ENCODE measurements at places on chromosomes 4 and X. TPM values are rescaled to one million over a fixed set of nuclear protein-coding genes. Genes with fewer than 3 reads are reported as not detected.

DNA sequence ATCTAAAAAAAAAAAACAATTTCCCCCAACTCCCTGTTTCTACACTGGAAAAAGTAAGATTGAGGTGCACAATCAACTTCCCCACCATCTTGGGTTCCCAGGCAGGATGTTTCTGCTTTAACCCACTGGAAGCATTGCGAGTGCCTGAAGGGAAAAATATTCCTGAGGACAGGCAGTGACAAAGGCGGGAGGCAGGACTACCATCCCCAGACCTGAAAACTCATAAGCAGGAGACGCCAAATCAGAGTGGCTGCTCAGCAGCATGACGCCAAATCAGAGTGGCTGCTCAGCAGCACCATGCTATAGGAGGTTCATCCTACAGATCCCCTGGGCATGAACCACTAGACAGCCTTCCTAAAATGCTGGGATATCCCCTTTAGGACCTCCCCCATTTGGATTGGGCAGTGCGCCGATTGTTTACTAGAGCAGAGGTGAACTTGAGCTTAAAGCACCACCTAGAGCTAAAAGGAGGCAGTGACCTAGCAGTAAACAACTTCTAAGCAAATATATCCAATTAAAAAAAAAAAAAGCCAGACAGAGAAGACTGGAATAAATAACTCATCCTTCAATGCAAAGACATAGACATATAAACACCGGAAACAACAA lies 35.0 kb upstream of the GK start:
- no peak overlapping the region for H3K4me3 ChIP-seq
- no peaks in the 10 kb centered on the region for H3K27me3 ChIP-seq
- H3K36me3 ChIP-seq = no peaks in the 10 kb centered on the region
- no peaks in the 10 kb centered on the region for H3K4me1 ChIP-seq
- no peak overlapping the region for H3K27ac ChIP-seq

The FRG1 gene
- 127 TPM for total RNA-seq

The SRPX gene
- 4.8 TPM for total RNA-seq

The COX7B2 gene
- total RNA-seq = not detected

DNA sequence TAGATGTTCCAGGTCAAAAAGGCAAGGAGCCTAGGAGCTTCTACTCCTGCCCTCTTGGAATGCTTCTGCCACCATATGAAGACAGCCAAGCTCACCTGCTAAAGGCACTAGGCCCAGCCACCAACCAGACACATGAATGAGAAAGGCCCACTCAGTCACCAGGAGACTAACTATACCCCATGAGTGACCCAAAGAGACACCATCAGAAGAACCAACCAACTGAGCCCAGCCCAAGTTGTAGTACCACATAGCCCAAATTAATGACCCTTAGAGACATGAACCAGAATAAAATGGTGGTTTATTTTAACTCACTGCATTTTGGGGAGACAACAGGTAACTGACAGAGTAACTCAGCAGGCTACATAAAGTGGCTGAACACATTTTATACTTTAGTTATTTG lies 22.9 kb upstream of the CXCL3 start:
- H3K4me3 ChIP-seq = no peak overlapping the region
- DNase-seq = no peak
- no peak overlapping the region for H3K27ac ChIP-seq
- no peaks in the 10 kb centered on the region for H3K4me1 ChIP-seq
- no peaks in the 10 kb centered on the region for H3K36me3 ChIP-seq

- H3K27me3 ChIP-seq = no peaks in the 10 kb centered on the region
- no peak overlapping the region for H3K27ac ChIP-seq
- no peak overlapping the region for H3K4me3 ChIP-seq
- peaks cover 4% of the 10 kb centered on the region for H3K4me1 ChIP-seq
These were observed 52.2 kb upstream of the C1QTNF7 start for GRCh38 chr4:15375667-15376066.

- no peak overlapping the region for H3K4me3 ChIP-seq
- no peaks in the 10 kb centered on the region for H3K36me3 ChIP-seq
- H3K4me1 ChIP-seq = no peaks in the 10 kb centered on the region
- H3K27ac ChIP-seq = no peak overlapping the region
- no peak for DNase-seq
These were observed 10.2 kb upstream of the MAGEB10 start for GRCh38 chrX:27797575-27797974.

GRCh38 chrX:82676386-82676785 lies 831.7 kb upstream of the POU3F4 start:
- H3K27me3 ChIP-seq = no peaks in the 10 kb centered on the region
- H3K4me1 ChIP-seq = no peaks in the 10 kb centered on the region
- H3K36me3 ChIP-seq = no peaks in the 10 kb centered on the region
- no peak overlapping the region for H3K4me3 ChIP-seq
- no peak for DNase-seq

- H3K4me3 ChIP-seq = no peak overlapping the region
- no peaks in the 10 kb centered on the region for H3K36me3 ChIP-seq
- no peak overlapping the region for H3K27ac ChIP-seq
These were observed 16.4 kb downstream of the FHL1 start for GRCh38 chrX:136163689-136164088.

The NUP62CL gene
- 9.8 TPM for total RNA-seq

DNA sequence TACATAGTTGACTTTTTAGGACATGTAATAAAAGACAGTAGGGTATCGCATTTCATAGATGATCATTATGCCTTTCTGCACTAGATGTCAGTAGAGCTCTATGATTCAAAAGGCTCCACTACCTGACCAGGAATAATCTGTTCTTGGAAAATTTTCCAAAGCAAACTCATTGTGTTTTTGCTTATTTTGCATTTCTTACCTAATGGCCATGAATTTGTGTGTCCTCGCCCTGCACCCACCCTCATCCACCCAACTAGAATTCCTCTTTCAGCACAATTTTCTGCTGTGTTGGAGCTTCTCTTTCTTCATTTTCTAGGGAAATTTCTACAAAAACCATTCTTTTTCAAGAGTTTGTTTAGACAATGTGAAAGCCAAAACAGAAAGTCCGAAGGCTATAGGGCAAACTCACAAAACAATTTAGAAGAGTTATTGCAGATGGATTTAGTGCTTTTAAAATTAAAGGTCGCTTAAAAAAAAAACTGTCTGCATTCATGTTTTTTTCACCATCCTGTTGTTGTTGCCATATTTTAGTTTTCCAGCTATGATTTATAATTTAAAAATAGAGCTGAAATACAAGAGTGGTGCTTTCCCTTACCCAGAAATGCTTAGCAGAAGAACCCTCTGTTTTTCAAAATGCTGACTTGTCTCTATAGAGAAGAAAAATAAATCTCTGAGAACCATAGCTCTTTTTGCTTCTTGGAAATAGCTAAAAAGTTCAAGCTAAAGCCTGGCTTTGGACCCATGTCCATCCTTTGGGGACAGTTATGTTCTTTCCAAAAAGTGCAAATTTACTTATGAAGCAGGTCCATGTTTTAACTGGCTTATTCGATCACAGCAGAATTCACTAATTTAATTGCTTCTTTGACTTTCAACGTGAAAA lies 183.7 kb downstream of the SPATA18 start:
- DNase-seq = peak; percentile 22
- H3K27me3 ChIP-seq = no peaks in the 10 kb centered on the region
- H3K4me3 ChIP-seq = no peak overlapping the region
- no peaks in the 10 kb centered on the region for H3K36me3 ChIP-seq
- no peak overlapping the region for H3K27ac ChIP-seq
- H3K4me1 ChIP-seq = no peaks in the 10 kb centered on the region

The CXorf66 gene
- not detected for total RNA-seq

The CYP4V2 gene
- 0.37 TPM for total RNA-seq

GRCh38 chr4:77398256-77398655 lies 207.4 kb upstream of the CXCL13 start:
- no peaks in the 10 kb centered on the region for H3K27me3 ChIP-seq
- no peaks in the 10 kb centered on the region for H3K4me1 ChIP-seq
- no peak overlapping the region for H3K27ac ChIP-seq
- no peak overlapping the region for H3K4me3 ChIP-seq
- H3K36me3 ChIP-seq = no peaks in the 10 kb centered on the region

DNA sequence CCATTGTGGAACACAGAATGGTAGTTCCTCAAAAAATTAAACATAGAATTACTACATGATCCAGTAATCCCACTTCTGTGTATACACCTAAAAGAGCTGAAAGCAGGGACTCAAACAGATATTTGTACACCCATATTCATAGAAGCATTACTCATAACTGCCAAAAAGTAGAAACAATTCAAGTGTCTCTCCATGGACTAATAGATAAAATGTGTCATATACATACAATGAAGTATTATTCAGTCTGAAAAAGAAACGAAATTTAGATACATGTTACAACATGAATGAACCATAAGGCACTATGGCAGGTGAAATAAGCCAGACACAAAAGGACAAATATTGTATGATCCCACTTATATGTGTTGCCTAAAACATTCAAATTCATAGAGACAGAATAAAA lies 145.1 kb downstream of the ANTXR2 start:
- no peak overlapping the region for H3K27ac ChIP-seq
- no peaks in the 10 kb centered on the region for H3K4me1 ChIP-seq
- H3K4me3 ChIP-seq = no peak overlapping the region
- H3K36me3 ChIP-seq = no peaks in the 10 kb centered on the region

The SPANXB1 gene
- not detected for total RNA-seq

The ARSD gene
- 6.2 TPM for total RNA-seq

DNA sequence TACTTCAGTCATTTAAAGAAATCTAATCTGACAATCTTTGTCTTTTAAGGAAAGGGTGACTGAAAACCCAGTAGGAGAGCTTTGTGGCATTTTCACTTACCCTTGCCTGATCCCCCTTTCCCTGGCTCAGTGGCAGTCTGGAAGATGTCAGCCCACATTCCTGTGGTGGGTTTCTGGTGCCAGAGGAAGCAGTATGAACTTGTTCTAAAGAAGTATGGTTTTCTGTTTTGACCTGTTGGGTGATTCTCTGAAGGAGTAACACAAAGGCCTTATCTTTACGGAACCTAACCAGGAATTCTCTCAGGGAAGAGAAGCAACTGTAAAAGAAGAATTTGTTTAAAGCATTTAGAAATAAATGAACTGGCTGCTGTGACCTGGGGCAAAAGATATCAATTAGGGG lies 41.9 kb downstream of the BMP15 start:
- no peaks in the 10 kb centered on the region for H3K27me3 ChIP-seq
- H3K36me3 ChIP-seq = no peaks in the 10 kb centered on the region
- H3K4me1 ChIP-seq = no peaks in the 10 kb centered on the region
- no peak for DNase-seq
- H3K27ac ChIP-seq = no peak overlapping the region

The METTL14 gene
- 52.4 TPM for total RNA-seq

The RRAGB gene
- 12.9 TPM for total RNA-seq

The ZNF674 gene
- total RNA-seq = 3.9 TPM

DNA sequence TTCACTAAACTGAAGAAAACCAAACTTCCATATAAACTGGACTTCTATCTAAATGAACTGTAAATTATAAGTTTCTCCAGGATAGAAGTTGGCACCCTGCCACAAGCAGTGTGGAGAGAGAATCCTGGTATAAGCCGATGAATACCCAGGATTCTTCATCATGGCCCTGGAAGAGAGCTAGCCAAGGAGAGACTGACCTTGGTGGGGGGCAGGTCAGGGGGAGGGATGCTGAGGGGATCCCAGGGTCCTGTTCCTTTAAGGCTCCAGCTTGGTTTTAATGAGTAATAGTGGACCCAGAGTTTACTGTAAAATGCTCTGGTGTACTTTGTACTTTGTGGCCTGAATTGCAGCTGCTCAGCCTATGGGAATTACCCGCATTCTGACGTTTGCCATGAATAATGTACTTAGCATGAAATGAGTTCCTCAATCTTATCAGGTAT lies 16.9 kb downstream of the RASSF6 start:
- H3K27ac ChIP-seq = no peak overlapping the region
- H3K27me3 ChIP-seq = no peaks in the 10 kb centered on the region
- peaks cover 5% of the 10 kb centered on the region for H3K4me1 ChIP-seq
- no peaks in the 10 kb centered on the region for H3K36me3 ChIP-seq
- DNase-seq = no peak
- no peak overlapping the region for H3K4me3 ChIP-seq

The GPR50 gene
- total RNA-seq = 2.2 TPM

The PAK3 gene
- 12.5 TPM for total RNA-seq

DNA sequence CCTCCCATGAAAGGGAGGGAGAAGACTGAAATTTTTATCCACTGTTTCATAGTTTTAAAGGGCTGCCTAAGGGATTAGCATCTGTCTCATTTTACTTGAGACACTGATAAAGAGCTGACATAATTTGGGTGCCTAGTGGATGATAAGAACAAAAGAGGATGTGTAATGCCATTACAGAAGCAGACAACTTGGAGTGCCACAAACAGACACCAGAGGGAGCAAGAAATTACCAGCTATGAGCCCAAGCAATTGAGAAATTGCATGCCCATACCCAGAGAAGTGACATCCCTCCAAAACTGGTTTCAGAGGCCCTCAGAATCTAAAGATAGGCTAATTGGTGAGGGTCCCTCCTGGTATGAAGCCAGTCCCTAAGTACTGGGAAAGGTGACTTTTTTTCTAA lies 38.5 kb upstream of the POU3F4 start:
- H3K36me3 ChIP-seq = peaks cover 2% of the 10 kb centered on the region
- no peak overlapping the region for H3K4me3 ChIP-seq
- no peaks in the 10 kb centered on the region for H3K27me3 ChIP-seq
- no peaks in the 10 kb centered on the region for H3K4me1 ChIP-seq

- no peaks in the 10 kb centered on the region for H3K4me1 ChIP-seq
- no peak for DNase-seq
- no peak overlapping the region for H3K27ac ChIP-seq
- H3K27me3 ChIP-seq = no peaks in the 10 kb centered on the region
These were observed 21.6 kb downstream of the RBBP7 start for GRCh38 chrX:16848541-16848940.

DNA sequence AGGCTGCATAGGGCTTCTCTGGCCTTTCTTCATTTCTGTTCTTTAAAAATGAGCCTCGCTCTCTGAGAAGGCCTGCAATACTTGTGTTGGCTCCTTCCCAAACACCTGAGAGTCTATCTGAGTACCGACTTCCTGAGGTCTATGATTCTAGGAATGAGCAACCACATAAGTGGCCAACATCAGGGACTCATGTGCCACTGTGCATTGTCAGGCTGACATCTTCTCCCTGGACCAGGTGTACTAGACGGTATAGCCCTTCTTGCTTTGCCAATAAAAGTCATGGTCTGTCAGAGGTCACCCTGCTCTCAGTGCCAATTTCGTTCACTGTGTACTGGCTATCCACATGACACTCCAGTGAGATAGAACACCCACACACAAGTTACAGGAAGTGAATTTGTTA lies 67.4 kb upstream of the EPHA5 start:
- H3K27me3 ChIP-seq = no peaks in the 10 kb centered on the region
- H3K4me1 ChIP-seq = no peaks in the 10 kb centered on the region
- no peak for DNase-seq
- H3K27ac ChIP-seq = no peak overlapping the region

The DRD5 gene
- total RNA-seq = not detected

GRCh38 chr4:86156531-86156930 lies 203.3 kb downstream of the MAPK10 start:
- H3K4me3 ChIP-seq = no peak overlapping the region
- H3K36me3 ChIP-seq = peaks cover 14% of the 10 kb centered on the region
- peak overlapping the region; percentile 90 for H3K27ac ChIP-seq
- peaks cover 17% of the 10 kb centered on the region for H3K4me1 ChIP-seq
- DNase-seq = no peak
- no peaks in the 10 kb centered on the region for H3K27me3 ChIP-seq

GRCh38 chr4:7041246-7041645 lies 1.9 kb upstream of the TADA2B start:
- no peaks in the 10 kb centered on the region for H3K36me3 ChIP-seq
- H3K4me3 ChIP-seq = no peak overlapping the region
- H3K27me3 ChIP-seq = peaks cover 35% of the 10 kb centered on the region
- no peak overlapping the region for H3K27ac ChIP-seq

Data from neural progenitor cell (in vitro differentiated cells).